ENCODE measurements at places on chromosomes 3 and 15.

DNA sequence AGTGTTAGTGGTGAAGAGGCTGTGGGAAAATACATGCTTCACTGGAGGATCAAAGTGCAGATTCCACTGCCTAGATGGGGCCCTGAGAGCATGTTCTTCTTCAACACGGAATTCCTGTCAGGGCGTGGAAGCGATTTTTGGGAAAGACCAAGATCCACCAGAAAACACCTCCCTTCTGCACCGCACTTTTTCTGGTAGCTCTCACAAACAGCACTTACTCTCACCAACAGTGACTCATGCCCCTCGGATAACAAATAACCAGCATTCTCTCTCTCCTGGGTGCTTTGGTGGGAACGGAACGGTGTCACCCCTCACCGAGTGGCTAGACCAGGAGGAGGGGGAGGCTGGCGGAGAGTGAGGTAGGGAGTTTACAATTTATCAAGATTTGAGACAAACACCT, 40.1 kb downstream of the ADAMTSL3 start:
- peak; percentile 70 for DNase-seq

GRCh38 chr3:180403156-180403555, 198.8 kb upstream of the TTC14 start:
- DNase-seq, result no peak

DNA sequence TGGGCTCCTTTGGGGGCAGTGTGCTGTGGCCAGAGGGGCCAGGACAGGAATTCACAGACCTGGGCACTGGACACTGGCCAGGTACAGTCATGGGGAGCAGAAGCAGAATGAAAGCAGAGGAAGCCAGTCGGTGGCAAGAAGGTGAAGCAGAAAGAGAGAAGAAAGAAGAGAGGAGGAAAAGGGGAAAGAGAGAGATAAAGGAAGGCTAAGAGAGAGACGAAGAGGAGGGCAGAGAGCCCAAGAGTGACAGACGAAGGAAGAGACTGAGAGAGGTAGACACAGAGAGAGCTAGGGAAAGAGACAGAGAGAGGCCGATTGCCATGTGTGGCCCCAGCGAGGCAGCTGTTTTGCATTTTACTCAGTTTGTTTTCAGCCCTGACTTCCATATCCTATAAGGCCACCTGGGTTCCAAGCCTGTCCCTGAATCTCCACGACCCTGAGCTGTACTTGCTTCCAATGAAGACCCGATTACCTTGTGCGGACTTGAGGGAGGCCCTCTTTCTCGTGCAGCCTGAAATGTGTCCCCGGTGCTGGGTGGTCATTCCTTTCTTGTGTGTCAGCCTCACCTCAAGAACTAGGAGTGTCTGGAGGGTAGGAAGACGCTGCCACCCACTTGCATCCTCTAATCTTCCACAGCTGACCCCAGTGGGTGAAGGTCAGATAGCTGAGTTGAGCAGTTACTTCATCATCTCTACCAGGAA, 73.9 kb downstream of the LSM3 start:
- no peak for DNase-seq

DNA sequence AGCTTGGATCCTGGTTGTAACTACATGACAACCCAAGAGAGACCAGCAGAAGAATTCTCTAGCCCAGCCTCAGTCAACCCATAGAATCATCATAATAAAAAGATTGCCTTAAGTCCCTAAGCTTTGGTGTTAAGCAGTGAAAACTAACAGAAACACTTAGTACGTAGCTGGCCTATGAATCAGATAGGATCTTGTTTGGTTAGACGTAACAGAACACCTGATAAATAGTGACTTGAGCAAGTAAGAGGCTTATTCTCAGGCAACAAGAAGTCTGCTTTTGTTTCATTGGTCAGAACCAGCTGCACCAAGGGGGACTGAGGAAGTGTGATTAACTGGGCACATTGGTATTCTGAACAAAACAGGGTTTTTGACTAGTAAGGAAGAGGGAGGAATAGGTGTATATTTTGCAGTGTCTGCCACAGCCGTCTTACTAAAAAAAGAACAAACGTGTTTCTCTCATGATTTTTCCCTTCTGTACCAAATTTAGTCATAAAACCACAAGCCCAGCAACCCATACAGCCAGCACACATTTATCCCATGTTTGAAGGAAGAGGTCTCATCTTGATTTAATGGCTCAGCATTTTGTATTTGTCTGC, 53.3 kb upstream of the GLCE start:
- DNase-seq, result no peak

- DNase-seq, result peak; percentile 84
Measured at GRCh38 chr3:27312044-27312668, 57.0 kb downstream of the NEK10 start.

GRCh38 chr15:50302581-50302980, 37.1 kb upstream of the HDC start:
- no peak for DNase-seq

DNA sequence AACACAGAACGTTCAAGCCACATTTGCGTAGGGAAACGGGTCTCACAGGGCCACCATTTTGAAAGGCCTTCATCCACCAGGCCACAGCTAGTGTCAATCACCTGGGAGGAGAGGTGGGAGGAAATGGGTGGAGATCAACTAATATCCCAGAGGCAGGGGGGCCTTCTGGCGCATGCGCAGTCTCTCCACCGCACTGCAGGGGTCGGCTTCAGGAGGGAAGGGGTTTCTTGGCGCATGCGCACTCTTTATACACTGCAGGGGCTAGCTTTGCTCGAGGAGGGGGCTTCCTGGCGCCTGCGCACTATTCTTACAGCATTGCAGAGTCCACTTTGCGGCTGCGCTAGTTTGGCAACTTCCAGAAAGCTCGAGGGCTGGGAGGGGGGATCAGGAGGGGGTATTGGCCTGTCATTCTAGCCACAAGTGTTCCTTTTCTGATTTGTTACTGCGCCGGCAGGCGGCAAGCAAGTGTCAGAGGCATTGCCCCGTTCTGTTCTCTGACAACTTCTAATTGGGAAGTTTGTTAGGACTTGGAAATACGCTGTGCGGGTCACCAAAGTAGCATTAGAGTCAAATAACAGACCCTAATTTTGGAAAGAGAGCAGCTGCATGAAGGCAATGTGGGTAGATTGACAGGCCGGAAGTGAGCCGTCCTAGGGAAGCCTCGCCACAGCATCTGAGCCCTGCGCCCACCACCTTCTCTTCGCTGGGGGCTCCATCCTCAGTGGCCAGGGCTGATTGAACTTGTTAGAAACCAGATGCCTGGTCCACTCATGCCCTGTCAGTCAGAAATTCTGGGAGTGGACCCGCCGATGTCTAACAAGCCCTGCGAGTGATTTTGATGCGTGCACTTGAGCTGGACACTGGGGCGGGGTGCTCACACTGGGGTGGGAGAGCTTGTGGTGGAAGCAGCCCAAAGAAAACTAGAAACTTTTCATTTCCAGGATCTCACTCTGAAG, 173.5 kb upstream of the NDN start:
- no peak for DNase-seq

Measured in fibroblast of skin of back (primary cell).